ENCODE measurements at places on chromosomes 2 and 18.

- DNase-seq = no peak
These were observed 391.1 kb downstream of the ALK start for GRCh38 chr2:29530281-29530680.

- no peak for DNase-seq
These were observed at the start of gene PAX3 for GRCh38 chr2:222298311-222299150. PAX3 (minus strand) TSS chr2:222298998; CDS start chr2:222298615, 383 bp downstream.

- DNase-seq = no peak
These were observed 154.1 kb upstream of the ZSWIM2 start for GRCh38 chr2:187003038-187003554.

DNA sequence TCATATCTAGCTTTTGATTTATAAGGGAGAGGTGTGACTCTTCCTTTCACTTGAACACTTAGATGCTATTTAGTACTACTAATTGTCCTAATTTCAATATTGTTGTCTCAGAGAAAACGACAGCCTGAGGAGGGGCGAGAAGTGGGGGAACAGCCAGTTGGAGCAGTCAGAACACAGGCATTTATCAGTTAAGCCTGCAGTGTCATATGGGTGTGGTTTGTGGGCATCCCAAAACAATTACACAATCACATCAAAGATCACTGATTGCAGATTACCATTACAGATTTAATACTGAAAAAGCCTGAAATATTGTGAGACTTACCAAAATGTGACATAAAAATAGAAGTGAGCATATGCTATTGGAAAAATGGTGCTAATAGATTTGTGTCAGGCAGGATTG is 15.8 kb downstream of the TMEM131 start:
- DNase-seq = no peak

GRCh38 chr2:215503381-215503780 is 67.5 kb upstream of the FN1 start:
- no peak for DNase-seq

DNA sequence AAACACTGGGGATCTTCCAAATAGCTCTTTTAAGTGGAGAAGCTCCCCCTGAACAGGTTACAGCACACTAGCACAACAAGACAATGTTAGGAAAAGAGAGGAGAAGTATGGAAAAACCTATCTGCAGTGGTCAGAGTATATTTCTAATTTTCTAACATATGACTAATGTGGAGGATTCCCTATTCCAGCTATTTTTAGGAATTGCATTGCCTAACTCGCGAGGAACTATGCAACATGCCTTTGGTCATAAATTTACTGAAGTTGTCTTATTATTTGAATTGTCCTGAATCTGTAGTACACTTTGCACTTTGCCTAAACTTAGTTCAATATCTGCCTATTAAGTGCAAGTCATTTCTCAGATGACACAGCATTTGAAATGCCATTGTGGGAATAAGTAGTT is 381.4 kb downstream of the CCDC85A start:
- DNase-seq = no peak
